ENCODE measurements at places on chromosomes 3 and 15.
A peak's percentile ranks its signal among the peaks of the same experiment; 100 is the strongest.

DNA sequence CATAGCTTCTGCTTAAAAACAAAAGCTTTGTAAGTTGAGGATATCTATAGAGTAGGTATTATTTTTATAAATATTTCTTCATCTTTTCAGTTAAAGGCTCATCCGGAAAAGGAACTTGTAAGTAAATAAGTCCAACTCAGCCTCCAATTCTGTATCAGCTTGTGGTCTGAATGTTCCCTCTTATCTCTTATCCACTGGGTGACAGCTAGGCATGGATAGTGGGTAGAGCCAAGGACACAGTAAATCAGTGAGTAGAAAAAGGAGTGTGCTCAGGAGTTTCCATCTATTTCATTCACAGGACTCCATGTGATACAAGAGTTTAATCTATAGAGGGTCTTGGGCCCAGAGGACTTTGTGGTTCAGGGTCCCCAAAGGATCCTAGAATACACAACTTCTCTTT, 50.9 kb downstream of the FRMD5 start:
- DNase-seq = no peak

DNA sequence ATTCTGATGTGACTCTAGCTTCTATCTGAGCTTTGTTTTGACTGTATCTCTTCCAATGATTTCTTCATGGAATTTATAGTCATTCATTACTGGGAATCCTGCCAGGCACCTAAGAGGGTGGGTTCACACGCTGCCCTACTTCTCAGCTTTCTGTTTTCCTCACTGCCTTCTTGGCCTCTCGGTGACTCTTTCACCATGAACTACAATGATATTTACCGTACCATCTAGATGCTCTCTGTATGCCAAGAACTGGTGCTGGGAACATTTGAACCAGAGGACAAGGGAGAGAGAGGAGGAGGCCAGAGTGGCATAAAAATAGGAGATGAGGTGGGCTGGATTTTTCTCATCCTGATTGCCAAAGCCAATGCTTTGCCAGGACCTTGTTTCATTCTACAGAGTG, 280.0 kb upstream of the P2RY1 start:
- no peak for DNase-seq

DNA sequence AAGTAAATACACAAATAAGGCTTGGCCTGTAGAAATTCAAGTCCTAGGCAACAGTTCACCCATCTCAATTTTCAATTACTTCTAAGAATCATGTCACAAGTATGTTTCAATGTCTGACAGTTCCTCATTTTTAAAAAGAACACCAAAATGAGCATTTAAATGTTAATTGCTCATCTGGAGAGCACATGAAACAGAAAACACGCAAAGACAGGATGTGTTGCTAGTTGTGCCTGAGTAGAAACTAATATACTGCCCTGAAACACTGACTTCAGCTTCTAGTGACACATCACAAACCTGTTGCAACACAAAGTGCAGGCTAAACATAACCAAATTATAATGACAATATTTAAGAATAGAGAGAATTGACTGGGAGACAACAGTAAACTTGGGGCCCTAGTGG, 167.3 kb upstream of the THBS1 start:
- no peak for DNase-seq

GRCh38 chr15:73369154-73369694, 466 bp upstream of the HCN4 start:
- no peak for DNase-seq

- peak; percentile 25 for DNase-seq
Observed at GRCh38 chr3:65751123-65751700, 287.5 kb downstream of the MAGI1 start.

DNA sequence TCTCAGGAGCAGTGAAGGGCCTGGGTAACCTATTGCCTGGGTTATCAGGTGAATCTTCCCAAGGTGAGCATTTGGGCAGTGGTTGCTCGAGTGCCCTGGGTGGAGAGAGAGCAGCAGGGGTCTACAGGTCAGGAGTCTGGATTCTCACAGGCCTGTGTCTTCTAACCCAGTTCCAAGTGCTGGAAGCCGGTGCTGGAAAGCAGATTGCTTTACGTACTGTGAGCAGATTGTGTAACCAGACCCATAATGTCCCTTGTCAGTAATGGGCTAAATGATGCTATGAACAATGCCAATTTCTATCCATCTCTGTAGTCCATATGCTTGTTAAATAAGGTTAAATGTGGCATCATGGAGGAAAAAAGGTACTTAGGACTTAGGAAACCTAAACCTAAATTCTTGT, 106.5 kb downstream of the TPRG1 start:
- no peak for DNase-seq

- DNase-seq = no peak
Observed at GRCh38 chr3:50323614-50324199, 1.2 kb upstream of the HYAL2 start.

- no peak for DNase-seq
Observed at GRCh38 chr15:74955796-74956647, 550 bp downstream of the RPP25 start.

- DNase-seq = peak; percentile 80
Observed at GRCh38 chr3:161035711-161036110, 69.4 kb downstream of the B3GALNT1 start.

DNA sequence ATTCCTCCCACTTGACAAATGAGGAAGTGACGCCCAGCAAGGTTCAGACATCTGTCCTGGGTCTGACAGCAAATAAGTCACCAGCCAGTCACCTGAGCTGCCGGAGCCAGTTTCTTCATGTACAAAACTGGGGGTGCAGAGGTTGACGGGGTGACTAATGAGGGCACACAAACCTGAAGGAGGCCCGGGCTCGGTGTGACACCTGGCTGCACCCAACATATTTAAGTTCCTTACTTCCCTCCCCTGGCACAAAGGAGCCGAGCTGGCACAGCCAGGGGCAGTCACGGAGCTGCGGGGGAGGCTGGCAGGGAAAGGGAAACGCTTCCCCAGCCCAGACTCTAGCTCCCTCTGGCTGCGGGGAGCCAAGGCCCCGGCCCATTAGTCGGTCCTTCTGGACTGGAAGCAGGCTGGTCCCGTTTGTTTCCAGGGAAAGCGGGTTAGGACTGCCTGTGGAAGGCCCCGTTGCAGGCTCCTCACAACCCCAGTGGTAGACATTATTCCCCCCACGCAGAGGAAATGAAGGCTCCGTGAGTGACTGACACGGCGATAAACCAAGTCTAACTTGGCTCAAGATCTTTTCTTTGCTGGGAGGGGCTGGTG, 2.3 kb downstream of the FBXL22 start:
- DNase-seq = peak; percentile 91

All from KBM-7 (cell line).